ENCODE measurements at places on chromosomes 5 and 9. TPM values are rescaled to one million over a fixed set of nuclear protein-coding genes. Genes with fewer than 3 reads are reported as not detected.

Gene GHR
- polyA plus RNA-seq, result 14.4 TPM

Gene RASGRF2
- 1.8 TPM for polyA plus RNA-seq

Gene AMBP
- 664 TPM for polyA plus RNA-seq

Gene N4BP3
- polyA plus RNA-seq, result 1.6 TPM

GRCh38 chr5:64514612-64515011, 8.8 kb downstream of the RGS7BP start:
- no peak for DNase-seq
